ENCODE measurements at places on chromosomes 5 and 9.

DNA sequence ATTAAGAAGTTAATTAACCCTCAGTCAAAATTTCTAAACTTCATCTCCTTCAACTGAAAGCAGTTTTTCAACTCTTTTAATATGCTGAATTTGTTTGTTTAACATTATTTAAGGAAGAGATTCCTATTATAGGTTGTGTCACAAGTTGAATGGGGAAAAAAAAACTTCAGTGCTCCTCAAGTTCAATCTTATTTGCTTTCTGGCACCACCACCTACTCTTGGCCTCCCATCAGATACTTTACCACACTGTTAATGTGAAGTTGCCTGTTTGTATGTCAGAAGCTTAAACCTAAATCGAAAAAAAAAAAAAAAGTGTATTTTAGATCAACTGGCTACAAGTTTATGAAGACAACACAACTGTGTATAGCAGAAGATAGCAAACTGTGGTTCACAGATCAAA, 4.1 kb upstream of the DOCK2 start:
- DNase-seq = no peak

GRCh38 chr9:83622433-83622938, 457 bp upstream of the IDNK start:
- DNase-seq = no peak

DNA sequence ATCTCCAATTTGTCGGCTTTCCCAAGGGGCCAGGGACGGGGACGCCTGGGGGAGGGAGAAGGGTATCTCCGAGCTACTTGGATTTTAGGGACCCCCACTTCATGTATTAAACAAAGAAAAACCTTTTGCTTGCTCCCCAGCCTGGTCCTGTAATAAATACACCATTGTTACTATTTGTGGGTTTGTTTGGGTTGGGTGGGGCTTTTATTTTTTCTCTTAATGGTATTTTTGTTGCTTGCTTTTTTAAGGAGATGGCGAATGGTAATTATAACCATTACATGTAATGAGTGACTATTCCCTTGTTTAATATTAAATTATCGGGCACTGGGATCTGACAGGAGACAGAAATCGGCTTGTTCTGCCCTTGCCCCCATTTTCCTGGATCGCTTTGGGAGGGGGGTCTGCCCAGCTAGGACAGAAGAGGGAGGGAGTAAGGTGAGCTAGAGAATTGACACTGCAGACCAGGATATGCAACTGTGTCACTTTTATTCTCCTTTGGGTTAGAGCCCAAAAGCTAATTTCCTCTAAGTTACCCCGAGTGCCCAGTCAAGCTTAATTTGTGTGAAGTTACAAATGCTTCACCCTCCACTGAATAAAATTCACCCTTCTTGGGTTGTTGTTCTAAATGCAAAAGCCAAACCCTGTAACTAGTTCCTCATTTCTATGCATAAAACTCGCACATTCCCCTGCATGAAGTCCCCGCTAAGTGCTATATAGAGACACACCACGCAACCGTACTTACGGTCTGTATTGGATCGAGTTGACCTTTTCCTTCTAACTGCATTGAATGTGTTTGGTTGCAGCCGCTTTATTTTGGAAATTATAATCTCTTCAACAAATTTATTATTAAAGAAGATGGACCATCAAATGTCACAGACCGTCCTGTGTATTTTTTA, 1.6 kb upstream of the ZNF608 start:
- no peak for DNase-seq

- no peak for DNase-seq
Observed at GRCh38 chr5:91219803-91220371, 163.2 kb downstream of the ARRDC3 start.

DNA sequence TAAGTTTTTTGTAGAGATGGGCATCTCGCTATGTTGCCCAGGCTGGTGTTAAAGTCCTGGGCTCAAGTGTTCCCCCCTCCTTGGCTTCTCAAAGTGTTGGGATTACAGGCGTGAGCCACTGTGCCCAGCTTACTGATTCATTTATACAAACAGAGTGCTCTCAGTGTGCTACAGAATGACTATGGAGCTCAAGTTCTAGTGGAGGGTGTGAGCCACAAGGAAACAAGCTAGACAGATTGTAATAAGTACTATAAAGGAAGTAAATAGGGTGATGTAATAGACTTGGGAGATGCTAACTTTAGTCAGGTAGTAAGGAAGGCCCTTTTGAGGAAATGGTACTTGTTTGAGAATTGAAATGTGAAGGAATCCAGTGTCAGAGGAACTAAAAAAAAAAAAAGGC, 1.7 kb upstream of the TMEM267 start:
- DNase-seq = no peak

GRCh38 chr9:83474631-83475030, 63.6 kb downstream of the FRMD3 start:
- no peak for DNase-seq

DNA sequence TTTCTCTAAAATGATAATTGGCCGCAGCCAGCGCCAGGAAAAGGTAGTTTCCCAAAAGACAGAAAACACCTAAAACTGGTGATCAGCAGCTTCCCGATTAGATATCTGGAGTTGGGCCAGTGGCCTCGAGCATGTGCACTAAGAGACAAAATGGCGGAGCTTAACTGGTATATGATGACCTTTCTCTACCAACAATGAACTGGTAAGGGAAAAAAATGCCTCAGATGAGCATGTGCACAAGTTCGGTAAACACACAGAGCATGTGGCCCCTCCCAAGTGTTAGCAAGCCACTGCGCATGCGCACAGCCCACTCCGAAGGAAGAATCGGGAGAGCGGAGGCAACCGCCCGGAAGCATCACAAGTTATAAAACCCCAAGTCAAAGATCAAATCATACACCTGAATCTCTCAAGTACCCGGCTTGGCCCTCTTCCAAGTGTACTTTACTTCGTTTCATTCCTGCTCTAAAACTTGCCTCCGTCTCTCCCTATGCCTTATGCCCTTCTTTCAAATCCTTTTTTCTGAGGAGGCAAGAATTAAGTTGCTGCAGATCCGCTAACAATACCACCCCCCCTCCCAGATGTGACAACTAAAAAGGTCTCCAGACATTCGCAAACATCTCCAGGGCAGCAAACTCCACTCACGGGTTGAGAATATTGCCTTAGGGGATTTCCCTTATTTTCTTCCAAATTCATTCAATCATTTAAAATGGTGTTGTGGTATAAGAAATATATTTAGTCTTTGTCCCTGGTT, 15.0 kb upstream of the PTBP3 start:
- peak; percentile 55 for DNase-seq

DNA sequence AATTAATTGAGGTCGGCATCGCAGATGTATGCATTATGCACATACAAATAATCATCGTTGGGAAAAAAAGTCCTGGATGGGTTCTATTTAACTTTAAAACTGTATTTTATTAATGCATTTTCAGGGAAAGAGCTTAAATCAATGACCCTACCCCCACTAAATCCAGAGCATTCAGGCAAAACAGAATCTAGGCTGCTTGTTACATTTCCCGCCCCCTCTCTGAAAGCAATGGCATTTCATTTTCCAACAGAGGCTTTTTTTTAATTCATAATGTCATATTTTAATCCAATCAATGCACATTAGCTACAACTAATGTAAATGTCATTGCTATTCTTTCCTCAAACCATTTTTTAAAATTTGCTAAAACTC, 117.4 kb upstream of the GRIA1 start:
- DNase-seq = no peak

DNA sequence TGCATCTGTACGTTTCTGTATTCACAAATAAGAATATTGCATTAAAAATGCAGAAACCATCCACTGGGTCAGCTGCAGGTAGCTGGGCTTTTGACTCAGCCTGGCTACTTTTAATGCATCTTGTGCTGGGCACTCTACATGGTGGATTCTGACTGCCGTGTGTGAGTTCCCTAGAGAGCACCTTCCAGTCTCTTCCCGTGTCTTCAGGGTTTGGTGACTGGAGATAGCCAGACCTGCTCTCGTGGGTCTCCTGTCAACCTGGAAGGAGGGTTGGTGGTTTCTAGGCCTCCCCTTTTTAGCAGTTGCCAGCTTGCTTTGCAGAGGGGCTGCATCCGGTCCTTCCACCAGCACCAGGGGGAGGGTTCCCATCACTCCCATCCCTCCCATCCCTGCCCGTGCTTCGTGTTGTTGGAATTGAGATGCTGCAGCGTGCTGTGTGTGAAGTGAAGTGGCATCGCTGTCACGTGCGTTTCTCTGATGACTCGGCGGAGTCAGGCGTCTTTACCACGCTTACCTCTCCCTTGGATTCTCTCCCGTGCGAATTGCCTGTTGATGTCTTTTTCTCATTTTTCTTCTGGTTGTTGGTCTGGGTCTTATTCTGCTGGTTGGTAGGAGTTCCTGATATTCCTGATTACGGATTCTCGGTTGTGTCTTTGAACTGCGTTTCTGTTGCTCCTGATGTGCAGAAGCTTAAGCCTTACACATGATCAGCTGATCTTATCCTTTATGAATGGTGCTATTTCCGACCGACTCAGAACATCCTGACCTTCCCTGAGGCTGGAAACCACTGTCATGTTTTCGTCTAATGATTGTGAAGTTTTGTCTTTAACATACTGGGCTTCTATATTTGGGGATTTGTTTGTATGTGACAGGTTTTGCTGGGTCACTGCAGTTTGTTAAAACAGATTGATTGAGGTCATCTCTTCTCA, 16.9 kb downstream of the FBXW5 start:
- peak; percentile 23 for DNase-seq

- no peak for DNase-seq
Observed at GRCh38 chr9:122164286-122164685, 4.6 kb downstream of the MORN5 start.

DNA sequence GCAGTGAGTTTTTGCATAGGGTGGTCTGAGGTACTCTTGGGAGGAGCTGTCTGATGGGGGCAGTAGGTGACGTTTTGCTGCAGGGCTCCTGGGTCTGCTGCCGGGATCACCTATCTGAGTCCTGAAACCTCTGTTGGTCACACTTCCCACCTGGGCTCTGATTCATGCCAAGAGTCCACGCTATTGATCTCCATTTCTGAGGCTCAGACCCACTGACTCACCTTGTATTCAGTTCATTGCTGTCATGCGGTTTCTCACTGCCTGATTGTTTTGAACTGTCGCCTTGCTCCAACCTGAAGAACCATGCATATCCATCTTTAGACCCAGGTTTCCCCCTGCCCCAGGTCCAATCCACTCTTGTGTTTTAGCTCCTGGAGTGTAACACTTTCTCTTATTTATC, 101.3 kb downstream of the NPR3 start:
- DNase-seq = no peak

GRCh38 chr9:5488221-5489008, 21.9 kb upstream of the PDCD1LG2 start:
- DNase-seq = peak; percentile 54

GRCh38 chr5:98755406-98755805, 18.1 kb upstream of the RGMB start:
- DNase-seq = peak; percentile 74

- no peak for DNase-seq
Observed at GRCh38 chr9:14293801-14294200, 20.1 kb downstream of the NFIB start.

GRCh38 chr5:41883243-41883642, 13.0 kb upstream of the OXCT1 start:
- DNase-seq = no peak

DNA sequence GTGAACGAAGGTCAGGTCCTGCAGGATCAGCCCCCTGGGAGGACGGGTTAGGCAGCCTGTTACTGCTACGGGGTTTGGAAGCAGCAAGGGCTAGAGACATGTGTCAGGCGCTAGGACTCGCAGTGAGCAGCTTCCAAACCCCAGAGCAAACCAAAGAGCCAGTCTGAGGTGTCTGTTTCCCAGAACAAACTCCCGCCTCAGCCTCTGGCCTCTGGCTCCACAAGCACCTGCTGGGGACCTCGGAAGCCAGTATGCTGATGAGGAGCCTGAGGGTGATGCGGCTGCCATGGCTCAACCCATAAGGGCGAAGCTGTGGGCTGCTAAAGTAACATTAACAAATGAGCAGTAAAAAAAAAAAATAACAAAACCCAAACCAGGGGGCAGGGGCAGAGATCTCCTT, 35.0 kb downstream of the PRRT1B start:
- DNase-seq = no peak

- no peak for DNase-seq
Observed at GRCh38 chr9:35932735-35933134, 23.4 kb downstream of the SPAAR start.

DNA sequence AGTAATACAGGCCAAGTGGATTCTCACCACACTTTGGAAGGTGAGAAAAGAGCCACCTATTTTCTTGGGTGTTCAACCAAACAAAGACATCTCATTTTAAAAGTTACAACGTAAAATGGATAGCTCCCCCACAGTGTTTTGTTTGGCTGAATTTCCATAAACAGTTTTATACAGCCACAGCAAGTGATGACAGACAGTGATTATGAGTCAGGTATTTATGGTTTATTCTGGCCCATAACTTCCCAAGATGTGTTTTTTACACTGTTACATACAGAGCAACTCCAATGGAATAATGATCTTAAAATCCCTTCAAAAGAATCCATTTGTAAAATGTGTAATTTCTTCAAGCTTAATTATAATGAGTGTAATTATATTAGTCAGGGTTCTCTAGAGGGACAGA, 421.3 kb downstream of the TLE1 start:
- DNase-seq = peak; percentile 40

GRCh38 chr9:84975926-84976325, 306.4 kb downstream of the NTRK2 start:
- peak; percentile 47 for DNase-seq

GRCh38 chr9:34999576-34999975, 10.0 kb downstream of the DNAJB5 start:
- no peak for DNase-seq

- no peak for DNase-seq
Observed at GRCh38 chr5:150189326-150189725, 536 bp upstream of the SLC6A7 start.

Data from astrocyte (in vitro differentiated cells and primary cell).